ENCODE measurements at places on chromosomes 1 and 21. TPM values are rescaled to one million over a fixed set of nuclear protein-coding genes. Genes with fewer than 3 reads are reported as not detected.

RAB3B gene
- polyA plus RNA-seq, result 0.21 TPM

GJA5 gene
- 16.6 TPM for polyA plus RNA-seq

SIM2 gene
- polyA plus RNA-seq, result 19.9 TPM

SPATA1 gene
- 1.8 TPM for polyA plus RNA-seq

GJA4 gene
- polyA plus RNA-seq, result 37.1 TPM

UBASH3A gene
- not detected for polyA plus RNA-seq

GRCh38 chr1:22208973-22209378, 66.1 kb upstream of the WNT4 start:
- no peak for DNase-seq

DNA sequence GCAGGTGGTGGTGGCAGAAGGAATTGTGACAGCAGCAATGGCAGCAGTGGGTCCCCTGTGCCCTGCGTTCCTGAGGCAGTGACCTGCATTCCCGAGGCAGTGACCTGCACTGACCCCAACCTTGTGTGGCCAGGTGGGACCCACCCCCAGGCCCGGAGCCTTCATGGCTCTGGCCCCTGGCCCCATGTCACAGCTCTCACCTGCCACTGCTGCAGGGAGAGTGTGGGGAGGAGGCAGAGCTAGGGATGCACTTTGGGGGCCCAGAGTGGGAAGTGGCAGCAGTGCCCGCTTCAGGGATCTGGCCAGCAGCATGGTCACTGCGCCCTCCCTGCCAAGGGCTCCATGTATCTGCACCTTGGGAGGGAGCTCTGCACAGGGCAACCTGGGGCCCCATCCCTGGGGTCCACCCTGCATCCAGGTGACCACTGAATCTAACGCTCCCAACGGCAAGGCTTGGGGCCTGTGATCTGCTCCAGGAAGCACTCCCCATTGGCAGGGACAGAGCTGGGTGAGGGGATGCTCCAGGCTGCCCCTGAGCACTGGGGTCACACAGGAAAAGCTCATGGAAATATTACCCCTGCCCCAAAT, 618.6 kb downstream of the RWDD3 start:
- DNase-seq, result no peak

DNA sequence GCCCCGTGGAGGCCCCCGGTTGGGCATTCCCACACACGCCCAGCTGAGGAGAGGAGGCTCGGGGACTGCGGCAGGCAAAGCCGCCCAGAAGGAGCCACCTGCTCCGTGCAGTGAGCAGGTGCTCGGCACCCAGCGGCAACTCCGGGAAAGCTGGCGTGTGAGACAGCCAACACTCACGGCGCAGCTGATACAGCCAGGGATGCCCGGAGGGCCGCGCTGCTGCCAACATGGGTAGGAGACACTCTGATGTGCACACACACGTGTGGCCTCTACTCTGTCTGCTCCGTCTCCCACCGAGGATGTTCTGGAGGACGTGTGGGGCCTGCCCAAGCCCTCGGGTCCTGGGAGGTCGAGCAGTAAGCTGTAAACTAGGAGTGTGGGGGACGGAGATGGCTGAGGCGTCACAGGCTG, 12.9 kb downstream of the MORN1 start:
- no peak for DNase-seq

DNA sequence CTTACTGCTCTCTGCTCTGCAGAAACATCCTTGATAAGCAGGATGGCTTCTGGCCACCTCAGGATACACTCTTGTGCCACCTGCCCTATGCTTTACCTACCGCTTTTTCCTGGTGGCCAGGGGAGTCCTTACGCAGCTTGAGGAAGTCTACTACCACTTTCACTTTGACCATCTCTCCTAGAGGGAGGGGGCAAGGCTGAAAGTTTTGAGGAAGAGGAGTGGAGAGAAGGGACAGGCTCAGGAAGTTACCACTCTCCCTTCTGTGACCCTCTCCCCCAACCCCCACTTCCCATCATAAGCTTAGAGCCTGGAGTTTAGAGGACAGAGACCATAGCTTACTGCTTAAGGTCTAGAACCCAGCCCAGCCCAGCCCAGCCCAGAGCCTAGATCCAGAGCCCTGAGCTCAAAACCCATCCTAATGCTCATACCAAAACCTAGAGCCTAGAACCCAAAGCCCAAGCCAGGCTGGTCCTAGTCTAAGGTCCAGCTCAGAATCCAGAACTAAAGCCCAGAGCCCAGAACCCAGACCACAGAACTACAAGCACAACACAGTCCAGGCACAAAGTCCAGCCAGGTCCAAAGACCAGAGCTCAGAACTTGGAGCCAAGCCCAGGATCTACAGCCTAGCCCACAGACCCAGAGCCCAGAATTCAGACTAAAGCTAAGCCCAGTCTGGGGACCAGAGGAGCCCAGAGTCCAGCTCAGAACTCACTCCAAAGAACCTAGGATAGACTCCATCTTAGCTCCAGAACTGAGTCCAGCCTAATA, 18.0 kb upstream of the MFSD2A start:
- DNase-seq, result no peak

DNA sequence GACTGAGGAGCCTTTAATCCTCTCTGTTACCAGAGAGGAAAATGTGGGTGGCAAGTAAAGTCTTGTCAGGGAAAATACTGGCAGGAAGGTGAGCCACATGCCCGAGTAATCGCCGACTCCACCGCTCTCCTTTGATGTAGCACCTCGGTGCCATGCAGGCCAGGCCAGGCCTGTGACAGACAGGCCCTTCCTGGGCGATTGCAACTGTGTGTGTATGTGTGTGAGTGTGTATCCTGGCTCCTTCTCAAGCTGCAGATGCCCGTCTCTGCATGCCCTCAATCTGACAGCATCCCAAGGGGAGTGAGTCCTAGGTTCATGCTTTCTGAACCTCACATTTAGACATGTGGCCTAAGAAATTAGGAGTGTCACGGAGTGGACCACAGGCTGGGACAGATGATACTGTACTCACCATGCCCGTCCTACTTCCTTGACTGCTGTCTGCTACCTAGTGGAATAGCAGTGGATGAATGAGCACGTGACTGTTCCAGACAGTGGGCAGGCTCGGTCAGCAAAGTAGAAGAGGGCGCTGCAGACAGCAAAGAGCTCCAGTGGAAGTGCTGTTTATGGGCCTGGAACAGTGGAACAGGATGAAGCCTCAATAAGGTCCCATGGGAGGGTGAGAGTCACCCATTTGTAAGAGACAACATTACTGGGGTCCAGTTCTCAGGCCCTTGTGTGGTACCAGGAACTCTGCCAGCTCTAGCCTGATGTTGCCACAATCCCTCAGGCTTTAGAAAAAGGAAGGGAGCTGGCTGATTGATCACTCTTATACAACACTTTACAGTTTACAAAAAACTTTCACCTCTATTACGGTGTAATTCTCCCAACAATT, 25.3 kb downstream of the SERTAD4 start:
- DNase-seq, result no peak

DNA sequence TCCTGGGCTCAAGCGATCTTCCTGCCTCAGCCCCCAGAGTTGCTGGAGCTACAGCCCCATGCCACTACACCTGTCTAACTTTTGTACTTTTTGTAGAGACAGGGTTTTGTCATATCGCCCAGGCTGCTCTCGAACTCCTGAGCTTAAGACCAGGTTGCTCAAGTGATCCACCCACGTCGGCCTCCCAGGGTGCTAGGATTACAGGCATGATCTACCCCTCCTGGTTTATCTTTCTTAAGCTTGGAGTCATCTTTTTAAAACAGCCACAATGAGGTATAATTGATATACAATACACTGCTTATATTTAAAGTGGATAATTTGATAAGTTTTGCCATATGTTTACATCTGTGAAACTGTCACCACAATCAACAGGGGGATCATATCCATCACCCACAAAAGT, 25.4 kb upstream of the WDR26 start:
- no peak for DNase-seq

- no peak for DNase-seq
Measured at GRCh38 chr1:58927722-58928085, 143.9 kb upstream of the JUN start.

DNA sequence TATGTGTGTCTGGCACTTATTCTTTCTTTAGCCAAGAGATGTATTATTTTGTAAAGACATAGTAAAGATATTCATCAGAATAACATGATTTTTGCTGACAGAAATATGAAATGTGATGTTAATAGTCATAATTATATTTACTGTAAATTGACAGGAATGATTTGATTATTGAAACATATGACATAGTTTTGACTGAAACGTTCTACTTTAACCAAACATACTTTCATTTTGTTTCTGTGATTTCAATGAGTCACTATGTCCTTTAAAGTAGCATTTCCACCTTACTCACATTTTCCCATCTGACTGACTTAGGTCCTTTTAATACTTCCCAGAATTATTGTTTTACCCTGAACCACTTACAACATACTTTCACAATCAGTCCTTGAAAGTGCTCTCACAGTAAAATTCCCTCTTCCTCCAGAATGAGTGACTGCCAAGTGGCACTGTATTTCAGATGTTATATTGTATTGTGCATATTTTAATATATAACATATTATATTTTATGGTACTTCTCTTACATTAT, 437.9 kb downstream of the NCAM2 start:
- no peak for DNase-seq

GRCh38 chr1:1291023-1291528, 10.8 kb downstream of the SCNN1D start:
- DNase-seq, result no peak

GRCh38 chr1:76170084-76170483, 95.5 kb downstream of the ST6GALNAC3 start:
- DNase-seq, result no peak

DNA sequence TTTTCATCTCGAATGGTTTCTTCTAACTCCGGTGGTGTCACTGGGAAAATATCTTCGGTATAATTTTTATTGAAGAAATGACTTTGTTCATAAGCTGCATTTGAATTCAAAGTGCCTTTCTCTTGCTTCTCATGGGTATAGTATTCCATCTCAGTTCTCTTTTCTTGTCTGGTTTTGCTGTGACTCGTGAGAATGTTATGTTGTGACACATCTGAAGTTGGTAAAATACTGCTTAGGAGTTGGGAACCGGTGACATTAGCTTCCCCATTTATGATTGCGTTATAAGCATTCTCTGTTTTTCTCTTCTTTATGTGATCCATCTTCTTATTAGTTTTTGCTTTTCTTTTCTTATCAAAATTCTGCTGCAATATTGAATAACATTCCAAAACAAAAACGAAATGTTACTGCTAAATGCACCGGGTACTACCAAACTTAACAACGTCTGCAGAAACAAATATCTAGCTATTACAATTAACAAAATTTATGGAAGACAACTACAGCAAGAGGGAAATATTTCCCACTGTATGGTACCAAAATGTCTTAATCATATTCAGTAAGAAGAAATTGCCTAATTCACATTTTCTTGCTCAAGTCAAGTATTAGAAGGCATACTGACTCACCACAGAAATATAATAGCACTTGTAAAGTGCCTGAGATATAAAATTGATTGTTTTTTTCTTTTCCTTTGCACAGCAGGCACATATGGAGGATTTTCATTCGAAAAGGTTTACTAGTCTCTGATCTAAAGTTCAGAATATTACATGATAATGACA, 15.5 kb downstream of the LRIF1 start:
- DNase-seq, result no peak

GRCh38 chr1:107524301-107524700, 383.5 kb downstream of the NTNG1 start:
- no peak for DNase-seq

Measured in hindlimb muscle (tissue), 1 donor.